T-helper 9 cell (primary cell): ENCODE measurements at places on chromosomes 13 and 19.

GRCh38 chr13:40235160-40235796 is 431.2 kb downstream of the FOXO1 start:
- DNase-seq = no peak

GRCh38 chr19:10761443-10762250 is 43.8 kb downstream of the DNM2 start:
- no peak for DNase-seq

DNA sequence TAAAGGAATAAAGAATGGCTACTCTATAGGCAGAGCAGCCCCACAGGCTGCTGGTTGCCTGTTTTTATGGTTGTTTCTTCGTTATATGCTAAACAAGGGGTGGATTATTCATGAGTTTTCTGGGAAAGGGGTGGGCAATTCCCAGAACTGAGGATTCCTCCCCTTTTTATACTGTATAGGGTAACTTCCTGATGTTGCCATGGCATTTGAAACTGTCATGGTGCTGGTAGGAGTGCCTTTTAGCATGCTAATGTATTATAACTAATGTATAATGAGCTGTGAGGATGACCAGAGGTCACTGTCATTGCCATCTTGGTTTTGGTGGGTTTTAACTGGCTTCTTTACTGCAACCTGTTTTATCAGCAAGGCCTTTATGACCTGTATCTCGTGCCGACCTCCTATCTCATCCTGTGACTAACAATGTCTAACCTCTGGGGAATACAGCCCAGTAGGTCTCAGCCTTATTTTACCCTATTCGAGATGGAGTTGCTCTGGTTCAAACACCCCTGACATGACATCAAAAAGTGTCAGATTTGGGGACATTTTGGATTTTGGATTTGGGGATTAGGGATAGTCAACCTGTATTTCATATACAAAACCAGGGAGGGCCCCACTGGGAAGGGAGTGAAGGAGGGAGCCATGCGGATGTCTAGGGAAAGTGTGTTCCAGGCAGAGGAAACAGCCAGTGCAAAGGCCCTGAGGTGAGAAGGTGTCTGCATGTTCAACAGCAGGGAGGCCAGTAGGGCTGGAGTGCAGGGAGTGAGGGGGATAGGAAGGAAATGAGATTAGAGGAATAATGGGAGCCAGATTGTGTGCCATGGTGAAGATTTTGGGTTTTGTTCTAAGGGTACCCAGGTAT is 10.9 kb downstream of the FXYD5 start:
- no peak for DNase-seq

DNA sequence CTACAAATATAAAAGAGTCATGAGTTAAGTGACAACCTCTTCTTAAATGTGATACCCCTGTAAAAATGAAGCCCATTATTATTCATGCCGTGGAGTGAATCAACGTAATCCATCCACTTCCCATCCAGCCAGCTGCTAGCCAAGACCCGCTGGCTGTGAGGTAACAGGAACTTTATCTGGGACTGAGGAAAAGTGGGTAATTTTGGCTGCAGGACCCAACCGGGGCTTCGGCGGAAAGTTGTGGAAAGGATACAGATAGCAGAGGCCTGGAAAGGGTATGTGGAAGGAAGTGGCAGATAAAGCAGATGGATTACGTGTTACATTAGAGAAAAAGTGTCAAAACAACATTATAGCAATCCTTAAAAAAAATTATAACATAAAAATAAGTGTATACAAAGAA is 48.3 kb downstream of the SLC7A1 start:
- DNase-seq = no peak

DNA sequence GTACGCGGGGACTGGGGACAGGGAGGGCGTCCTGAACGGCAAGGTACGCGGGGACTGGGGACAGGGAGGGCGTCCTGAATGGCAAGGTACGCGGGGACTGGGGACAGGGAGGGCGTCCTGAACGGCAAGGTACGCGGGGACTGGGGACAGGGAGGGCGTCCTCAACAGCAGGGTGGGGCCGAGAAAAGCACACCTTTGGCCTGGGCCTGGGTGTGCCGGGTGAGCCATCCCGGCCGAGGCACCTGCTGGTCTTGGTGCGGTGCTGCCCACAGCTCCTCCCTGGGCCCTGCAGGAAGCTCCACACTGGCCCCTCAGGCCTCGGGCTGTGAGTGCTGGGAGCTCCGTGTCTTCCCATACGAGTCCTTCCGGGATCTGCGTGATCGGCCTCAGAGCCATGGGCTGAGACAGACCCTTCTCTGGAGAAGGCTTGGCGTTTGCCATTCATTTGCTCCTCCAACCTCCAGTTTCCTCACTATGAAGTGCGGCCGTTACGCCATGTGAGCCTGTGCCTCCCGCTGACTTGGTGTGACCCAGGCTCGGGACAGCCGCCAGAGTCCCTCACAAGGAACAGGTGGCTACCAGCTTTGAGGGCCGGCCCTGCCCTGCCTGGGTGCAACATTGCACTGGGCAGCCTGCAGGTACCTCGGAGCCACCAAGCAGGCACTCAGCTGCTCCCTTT is 7.8 kb upstream of the ZNF554 start:
- DNase-seq = no peak

DNA sequence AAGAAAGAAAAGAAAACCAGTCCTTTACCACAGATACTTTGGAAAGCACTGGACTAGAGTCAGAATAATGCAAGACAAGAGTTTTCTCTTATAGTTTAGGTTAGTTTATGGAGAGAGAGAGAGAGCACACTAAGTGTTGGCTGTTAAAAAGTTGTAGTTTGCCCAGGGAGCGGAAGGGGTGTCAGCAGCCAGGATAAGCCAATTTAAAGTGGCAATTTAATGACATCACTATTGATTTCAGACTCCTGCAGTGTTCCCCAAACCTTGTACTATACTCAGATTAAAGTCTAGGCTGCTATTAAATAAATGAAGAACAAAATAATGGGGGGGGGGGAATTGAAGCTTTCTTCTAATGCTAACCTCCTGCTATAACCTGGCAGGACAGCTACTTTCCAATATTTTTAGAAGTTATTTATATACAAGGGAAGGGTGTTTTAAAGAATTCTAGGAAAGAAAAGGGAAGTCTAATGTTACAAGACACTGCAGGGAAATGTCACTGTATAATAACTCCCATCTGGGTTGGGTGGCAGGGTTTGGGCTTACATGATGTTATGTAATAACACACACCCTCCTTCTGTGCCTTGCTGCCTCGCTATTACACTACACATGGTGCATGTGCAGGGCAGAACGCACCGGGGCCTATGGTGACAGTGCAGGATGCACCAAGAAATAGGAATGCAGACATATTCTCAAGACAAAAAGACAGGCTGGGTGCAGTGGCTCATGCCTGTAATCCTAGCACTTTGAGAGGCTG is 19.9 kb downstream of the TPT1 start:
- no peak for DNase-seq

DNA sequence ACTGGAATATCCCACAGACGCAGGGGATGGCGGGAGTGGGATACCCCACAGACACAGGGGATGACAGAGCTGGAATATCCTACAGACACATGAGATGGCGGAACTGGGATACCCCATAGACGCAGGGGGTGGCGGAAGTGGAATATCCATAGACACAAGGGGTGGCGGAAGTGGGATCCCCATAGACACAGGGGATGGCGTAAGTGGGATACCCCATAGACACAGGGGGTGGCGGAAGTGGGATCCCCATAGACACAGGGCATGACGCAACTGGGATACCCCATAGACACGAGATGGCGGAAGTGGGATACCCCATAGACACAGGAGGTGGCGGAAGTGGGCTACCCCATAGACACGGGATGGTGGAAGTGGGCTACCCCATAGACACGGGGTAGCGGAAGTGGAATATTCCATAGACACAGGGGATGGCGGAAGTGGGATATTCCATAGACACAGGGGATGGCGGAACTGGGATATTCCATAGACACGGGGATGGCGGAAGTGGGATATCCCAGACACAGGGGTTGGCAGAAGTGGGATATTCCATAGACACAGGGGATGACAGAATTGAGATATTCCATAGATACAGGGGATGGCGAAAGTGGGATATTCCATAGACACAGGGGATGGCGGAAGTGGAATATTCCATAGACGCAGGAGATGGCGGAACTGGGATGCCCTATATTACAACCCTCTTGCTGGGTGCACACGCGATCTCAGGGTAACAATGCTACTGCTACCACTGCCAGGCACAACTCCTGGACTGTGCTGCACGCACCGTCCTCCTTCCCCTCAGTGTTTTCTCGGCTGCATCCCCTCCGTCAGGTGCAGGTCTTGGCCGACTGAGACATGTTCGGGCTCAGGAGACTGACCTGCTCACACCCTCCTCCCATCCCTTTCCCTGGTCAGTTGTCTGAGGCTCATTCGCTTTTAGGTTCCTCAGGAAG is 28.1 kb downstream of the ZNF787 start:
- no peak for DNase-seq

GRCh38 chr19:40907968-40908735 is 26.1 kb upstream of the CYP2A7 start:
- peak; percentile 45 for DNase-seq
